Naive thymus-derived CD8-positive, alpha-beta T cell (primary cell): ENCODE measurements at places on chromosomes 6 and 20. TPM values are rescaled to one million over a fixed set of nuclear protein-coding genes. Genes with fewer than 3 reads are reported as not detected.
A peak's percentile ranks its signal among the peaks of the same experiment; 100 is the strongest.

The THBS2 gene
- total RNA-seq: not detected

- no peak overlapping the region for H3K4me3 ChIP-seq
- no peaks in the 10 kb centered on the region for H3K4me1 ChIP-seq
- H3K27ac ChIP-seq: no peak overlapping the region
These were observed 304.6 kb upstream of the AGPAT4 start for GRCh38 chr6:161578478-161578877.

The PCED1A gene
- 89.5 TPM for total RNA-seq

DNA sequence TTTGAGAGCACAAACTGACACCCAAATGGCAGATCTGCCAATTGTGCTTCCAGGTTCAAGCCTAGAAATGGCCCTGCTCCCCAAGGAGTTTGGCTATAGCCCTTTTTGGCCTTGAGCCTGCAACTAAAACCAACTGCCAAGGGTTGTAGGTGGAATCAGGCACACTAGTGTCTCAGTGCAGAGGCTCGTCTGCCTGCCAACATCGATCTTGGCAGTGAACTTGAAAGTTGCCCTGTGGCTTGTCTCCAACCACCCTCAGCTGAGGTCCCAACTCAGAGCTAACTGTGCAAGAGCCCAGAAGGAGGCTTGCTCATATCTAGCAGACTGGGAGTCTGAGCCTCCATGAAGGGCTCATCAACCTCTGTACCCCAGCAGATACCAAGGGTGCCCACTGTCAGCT, 92.7 kb upstream of the GLP1R start:
- H3K27me3 ChIP-seq: peaks cover 14% of the 10 kb centered on the region
- DNase-seq: no peak
- no peaks in the 10 kb centered on the region for H3K4me1 ChIP-seq
- no peak overlapping the region for H3K4me3 ChIP-seq
- H3K27ac ChIP-seq: no peak overlapping the region

GRCh38 chr6:40443842-40444241, 143.3 kb downstream of the LRFN2 start:
- peaks cover 2% of the 10 kb centered on the region for H3K27me3 ChIP-seq
- H3K4me3 ChIP-seq: no peak overlapping the region
- H3K4me1 ChIP-seq: no peaks in the 10 kb centered on the region
- no peak overlapping the region for H3K27ac ChIP-seq
- no peaks in the 10 kb centered on the region for H3K36me3 ChIP-seq

The ELOVL2 gene
- total RNA-seq: not detected

- no peaks in the 10 kb centered on the region for H3K36me3 ChIP-seq
- peaks cover 53% of the 10 kb centered on the region for H3K27me3 ChIP-seq
- no peak overlapping the region for H3K27ac ChIP-seq
- no peak overlapping the region for H3K4me3 ChIP-seq
These were observed 15.1 kb downstream of the WFDC2 start for GRCh38 chr20:45484676-45485075.

DNA sequence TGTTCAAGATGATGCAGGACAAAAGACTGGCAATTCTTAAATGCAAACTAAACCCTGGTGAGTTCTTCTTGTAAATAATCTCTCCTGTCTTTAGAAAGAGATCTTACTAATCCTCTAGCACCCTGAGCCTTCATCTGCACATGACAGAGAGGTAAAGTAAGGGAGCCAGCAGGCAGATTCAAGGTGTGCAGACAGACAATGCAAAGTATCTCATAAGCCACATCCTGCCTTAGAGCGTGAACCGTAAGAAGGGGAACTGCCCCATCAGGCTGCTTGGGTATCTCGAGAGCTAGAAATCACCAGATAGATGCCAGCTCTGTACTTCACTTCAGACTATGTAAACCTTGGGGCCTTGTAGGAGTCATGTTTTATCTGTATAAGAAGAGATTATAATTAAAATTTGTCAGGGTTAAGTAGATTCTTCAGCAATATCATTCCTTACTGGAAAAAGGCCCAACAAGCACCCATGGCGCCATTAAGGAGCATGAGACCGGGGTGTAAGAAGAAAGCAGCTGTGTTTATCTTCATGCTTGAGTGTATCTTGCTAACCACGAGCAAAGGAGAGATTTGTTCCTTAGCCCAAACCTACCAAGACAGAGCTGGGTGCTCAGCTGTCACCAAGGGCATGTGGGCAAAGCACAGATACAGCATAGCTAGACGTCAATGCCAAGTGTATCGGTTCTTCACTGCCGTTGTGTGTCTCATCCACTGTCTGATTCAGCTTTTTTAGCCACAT, 24.4 kb downstream of the CNR1 start:
- no peak overlapping the region for H3K4me3 ChIP-seq
- H3K4me1 ChIP-seq: peaks cover 9% of the 10 kb centered on the region
- no peaks in the 10 kb centered on the region for H3K36me3 ChIP-seq
- DNase-seq: no peak

DNA sequence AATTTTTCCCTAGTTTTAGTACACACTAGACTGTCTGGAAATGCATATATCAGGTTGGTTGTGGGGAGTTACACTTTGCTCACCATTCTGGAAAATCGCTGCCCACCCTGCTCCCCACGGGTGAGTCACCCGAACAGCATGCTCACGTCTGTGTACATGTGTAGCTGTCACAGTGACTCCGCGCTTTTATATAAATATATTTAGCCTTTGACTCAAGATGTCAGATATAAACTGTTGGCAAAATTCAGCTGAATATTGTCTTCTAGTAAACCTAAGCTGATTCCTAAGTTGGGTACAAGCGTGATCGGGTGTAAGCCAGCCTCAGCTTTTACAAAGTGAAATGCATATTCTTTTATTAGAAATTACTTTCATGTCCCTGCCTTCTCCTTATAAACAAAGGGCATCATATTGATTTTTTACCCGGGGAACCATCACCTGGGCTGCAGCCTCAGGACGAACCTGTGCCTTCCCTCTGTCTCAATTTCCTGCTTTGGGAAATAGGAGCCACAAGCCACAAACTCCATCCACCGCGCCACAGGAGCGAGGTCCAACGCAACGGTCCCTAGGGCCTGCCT, 4.3 kb downstream of the SDCBP2 start:
- H3K27me3 ChIP-seq: no peaks in the 10 kb centered on the region
- no peaks in the 10 kb centered on the region for H3K36me3 ChIP-seq
- no peak overlapping the region for H3K4me3 ChIP-seq
- no peak for DNase-seq
- H3K27ac ChIP-seq: no peak overlapping the region

The LST1 gene
- total RNA-seq: 13.7 TPM

DNA sequence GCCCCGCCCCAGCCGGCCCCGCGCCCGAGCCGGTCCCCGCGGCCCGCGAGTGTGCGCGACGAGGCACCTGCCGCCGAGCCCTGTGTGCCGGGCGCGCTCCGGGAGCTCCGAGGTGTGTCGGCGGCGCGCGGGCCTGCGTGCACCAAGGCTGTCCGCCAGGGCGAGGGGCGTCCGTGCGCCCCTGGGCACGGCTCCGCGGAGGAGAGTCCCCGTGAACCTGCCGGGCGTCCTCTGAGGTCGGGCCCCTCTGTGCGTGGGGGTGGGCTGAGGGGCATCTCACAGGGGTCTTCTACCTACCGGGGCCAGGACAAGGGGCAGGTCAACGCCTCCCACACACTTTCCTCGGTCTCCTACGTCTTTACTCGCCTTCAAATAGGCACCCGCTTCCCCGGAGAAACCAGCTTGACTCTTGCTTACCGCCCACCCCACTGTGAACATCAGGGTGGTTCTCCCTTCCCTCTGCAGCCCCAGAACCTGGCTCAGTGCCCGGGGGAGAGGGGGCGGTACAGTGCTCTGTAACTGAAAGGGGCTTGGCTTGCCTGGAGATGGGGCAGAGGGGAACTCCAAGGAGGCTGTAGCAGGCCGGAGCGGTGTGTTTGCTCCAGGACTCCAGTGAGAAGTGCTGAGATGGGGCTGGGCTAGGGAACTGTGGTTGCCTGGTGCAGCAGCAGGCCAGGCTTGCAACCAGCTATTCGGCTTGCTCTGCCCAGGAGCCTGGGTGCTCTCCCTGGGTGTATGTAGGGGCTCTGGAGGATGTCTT, at the start of gene SAMD10:
TSS of gene SAMD10 (minus strand) at position 86 of the 760 bp plus-strand sequence. CDS start 175 bp downstream, outside the sequence.
- H3K4me3 ChIP-seq: peak within 1 kb of the TSS; percentile 98
- peaks cover 10% of the 10 kb centered on the region for H3K36me3 ChIP-seq
- peak within 1 kb of the TSS; percentile 98 for H3K27ac ChIP-seq
- DNase-seq: peak; percentile 90

DNA sequence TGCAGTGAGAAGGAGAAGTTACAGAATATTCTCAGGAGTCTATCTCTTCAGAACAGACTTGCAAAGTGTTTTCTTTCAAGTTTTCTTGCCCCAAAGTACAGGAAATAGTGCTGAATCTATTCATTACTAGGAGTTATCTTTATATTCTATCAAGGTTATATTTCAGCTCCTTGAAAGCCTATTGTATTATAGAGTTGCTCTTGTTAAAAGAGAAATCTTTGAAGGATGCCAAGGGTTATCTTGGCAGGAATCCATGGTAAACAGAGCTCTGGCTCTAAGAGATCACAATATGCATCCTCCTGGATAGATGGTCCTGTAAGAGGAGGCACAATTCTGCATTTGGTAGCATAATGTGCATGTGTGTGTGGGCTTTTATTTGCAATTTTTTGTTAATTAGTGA, 21.2 kb upstream of the SNRPB2 start:
- peaks cover 14% of the 10 kb centered on the region for H3K27me3 ChIP-seq
- no peak overlapping the region for H3K27ac ChIP-seq
- DNase-seq: no peak

The TUBB1 gene
- total RNA-seq: not detected

DNA sequence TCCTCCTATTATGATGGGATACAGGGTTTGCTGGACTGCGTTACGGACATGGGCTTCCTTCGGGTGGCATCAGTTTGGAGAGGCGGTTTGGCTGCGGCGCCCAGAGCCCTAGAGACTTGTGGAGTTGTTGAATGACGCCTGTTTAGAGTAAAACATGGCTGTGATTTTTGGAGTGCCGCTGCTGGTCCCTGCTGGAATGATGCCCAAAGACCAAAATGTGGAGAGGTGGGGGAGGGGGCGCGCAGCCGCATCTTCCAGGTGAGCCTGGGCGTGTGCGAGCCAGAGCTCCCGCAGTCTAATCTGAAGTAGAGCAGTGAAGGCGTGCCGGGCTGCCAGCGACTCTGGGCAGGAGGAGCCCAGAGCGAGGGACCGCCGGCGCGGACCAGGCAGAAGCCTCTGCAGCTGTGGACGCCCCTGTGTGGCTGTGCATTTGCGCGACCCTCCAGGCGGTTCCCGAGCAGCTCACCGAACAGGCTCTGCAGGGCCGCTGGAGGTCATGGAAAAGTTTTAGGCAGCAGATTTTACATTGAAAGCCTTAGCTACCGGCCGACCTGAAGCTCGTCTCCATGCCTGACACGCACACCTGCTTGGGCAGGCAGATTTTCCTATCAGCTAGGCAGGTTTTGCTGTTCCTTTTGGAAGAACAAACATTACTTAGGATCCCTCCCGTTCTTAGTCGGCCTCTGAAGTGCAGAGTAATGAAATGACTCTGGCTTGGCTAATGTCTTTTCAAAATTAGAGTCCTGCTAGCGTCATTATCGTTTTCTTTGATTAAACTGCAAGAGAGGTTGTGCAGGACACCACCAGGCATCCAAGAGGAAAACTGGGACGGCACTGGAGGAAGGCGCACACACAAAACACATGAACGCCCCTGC, 298.2 kb downstream of the PHACTR1 start:
- DNase-seq: no peak
- H3K36me3 ChIP-seq: no peaks in the 10 kb centered on the region
- peaks cover 6% of the 10 kb centered on the region for H3K4me1 ChIP-seq
- H3K4me3 ChIP-seq: peak overlapping the region; percentile 53

DNA sequence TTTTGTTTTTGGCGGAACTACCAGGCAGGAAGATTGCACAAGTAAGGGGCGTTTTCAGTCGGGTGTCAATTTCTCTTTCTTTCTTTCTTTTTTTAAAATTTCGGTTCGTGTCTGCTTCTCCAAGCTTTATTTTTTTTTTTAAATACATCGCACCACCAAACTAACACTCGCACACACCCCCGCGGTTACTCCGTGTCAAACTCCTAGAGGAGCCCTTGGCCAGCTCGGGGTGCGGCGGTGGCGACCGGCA, 338 bp downstream of the UTRN start:
- peak; percentile 33 for DNase-seq
- peak overlapping the region; percentile 93 for H3K4me3 ChIP-seq
- H3K27me3 ChIP-seq: peaks cover 13% of the 10 kb centered on the region
- peaks cover 16% of the 10 kb centered on the region for H3K4me1 ChIP-seq
- peak overlapping the region; percentile 88 for H3K27ac ChIP-seq

The MAFB gene
- 1.1 TPM for total RNA-seq

DNA sequence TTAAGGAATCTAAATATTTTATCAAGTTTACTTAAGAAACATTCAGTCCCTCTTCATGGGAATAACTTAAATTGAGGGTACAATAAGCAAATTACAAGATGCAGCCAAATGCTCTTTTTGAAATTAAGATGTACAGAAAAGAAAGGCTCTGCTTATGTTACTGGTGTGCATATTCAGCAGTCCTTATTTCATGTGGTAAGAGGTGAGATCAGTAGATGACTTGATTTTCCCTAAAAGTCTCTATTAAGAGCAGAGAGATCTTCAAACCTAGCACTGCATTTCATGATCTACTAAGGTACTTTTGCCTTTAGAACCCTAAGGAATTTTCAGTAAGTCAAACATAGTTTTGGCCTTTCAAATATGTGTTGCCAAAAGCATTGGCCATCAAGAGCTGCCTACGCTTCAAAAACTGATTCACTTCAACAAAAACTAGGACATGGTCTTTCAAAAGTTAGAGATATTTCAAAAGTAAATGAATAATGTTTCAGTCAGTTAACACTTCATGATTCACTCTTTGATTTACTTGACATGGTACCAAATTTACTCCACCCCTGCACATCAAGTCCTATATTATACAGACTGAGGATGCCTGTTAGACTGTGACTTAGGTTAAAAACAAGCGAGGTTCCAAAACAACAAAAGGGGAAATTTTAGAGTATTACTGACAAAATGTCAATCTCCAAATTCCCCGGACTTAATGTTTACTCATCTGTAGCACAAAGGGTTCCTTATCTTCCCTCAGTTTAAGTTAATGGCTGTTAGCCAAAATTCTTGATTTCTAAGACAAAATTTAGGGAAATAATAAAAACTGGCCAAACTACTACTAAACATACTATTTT, 19.2 kb downstream of the C6orf62 start:
- DNase-seq: no peak
- no peaks in the 10 kb centered on the region for H3K27me3 ChIP-seq
- H3K36me3 ChIP-seq: peaks cover 49% of the 10 kb centered on the region
- H3K27ac ChIP-seq: peak overlapping the region; percentile 72
- peaks cover 34% of the 10 kb centered on the region for H3K4me1 ChIP-seq
